NCI-H1417 (cell line): ENCODE measurements at places on chromosomes 3 and 15.

GRCh38 chr15:98568382-98569017 lies 79.8 kb upstream of the IGF1R start:
- DNase-seq, result no peak

DNA sequence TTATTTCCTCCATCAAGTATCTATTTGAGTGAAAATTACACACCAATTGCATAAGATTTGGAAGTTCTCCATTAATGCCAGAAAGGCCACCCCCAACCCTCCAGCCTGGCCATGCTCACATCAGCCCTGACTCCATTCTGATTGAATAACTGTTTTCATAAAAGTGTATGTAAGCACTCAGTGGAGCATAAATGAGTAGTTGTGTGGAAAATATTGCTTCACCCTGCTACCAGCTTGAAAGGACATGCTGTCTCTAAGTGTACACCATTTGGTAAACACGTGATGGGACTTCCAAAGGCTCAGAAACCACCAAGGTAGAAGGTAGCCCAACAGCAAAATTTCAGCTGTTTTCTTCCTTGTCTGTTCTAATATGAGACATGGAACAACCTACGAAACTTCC lies 393.8 kb downstream of the ZNF385D start:
- no peak for DNase-seq

GRCh38 chr3:32165442-32165841 lies 59.0 kb downstream of the GPD1L start:
- no peak for DNase-seq

DNA sequence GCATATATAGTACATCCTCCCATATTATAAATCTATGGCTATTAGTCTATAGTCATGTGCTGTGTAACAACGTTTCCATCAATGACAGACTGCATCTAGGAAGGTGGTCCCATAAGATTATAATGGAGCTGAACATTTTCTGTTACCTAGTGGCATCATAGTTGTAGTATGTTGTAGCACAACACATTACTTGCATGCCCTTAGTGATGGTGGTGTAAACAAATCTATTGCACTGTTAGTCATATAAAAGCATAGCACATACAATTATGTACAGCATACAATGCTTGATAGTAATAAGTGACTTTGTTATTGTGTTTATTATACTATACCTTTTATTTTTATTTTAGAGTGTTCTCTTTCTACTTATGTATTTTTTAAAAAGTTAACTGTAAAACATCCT lies 37.4 kb upstream of the TNFSF10 start:
- no peak for DNase-seq
